ENCODE measurements at places on chromosomes 7 and 10.

- H3K27ac ChIP-seq, result peak overlapping the region; percentile 53
- H3K27me3 ChIP-seq, result no peaks in the 10 kb centered on the region
These were observed 2.8 kb downstream of the RBM17 start for GRCh38 chr10:6091630-6092029.

DNA sequence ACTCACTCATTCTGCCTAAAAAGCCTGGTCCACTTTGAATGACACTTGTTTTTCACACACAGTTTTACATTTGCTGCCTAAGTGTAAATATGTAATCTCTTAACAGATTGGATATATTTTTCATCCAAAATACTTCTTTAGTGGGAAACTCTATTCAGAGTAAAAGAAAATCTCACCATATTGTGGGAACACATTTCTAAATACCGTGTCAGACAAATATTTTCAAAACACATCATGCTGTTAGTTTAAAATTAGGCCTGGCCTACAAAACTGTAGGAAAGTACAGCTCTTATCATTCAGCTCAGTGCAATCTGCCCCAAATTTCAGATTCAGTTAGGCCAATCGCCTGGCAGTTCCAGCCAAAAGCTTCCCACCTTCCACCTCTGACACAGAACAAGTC, 849.8 kb downstream of the NXPH1 start:
- H3K4me1 ChIP-seq, result no peaks in the 10 kb centered on the region
- H3K4me3 ChIP-seq, result no peak overlapping the region
- H3K27ac ChIP-seq, result no peak overlapping the region
- no peak for DNase-seq
- H3K27me3 ChIP-seq, result no peaks in the 10 kb centered on the region

GRCh38 chr10:2262333-2262732, 525.0 kb upstream of the ADARB2 start:
- peaks cover 2% of the 10 kb centered on the region for H3K4me1 ChIP-seq
- no peak for DNase-seq
- H3K27ac ChIP-seq, result no peak overlapping the region
- H3K27me3 ChIP-seq, result no peaks in the 10 kb centered on the region
- H3K36me3 ChIP-seq, result no peaks in the 10 kb centered on the region

DNA sequence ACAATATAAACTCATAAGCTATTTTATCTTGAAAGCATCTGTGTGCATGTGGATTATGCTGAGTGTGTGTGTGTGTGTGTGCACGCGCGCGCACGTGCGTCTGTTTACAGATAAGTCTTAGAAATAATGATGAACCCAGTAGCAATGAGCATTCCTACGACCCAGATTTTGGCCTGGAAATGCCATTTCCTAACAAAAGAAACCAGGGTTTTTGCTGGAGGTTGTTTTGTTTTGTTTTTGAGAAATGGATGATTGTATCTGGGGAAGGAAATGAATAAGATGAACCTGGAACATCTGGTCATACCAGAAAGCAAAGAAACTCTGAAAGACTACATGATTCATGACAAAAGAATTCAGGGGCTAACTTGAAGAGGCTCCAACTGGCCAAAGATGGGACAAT, 22.1 kb upstream of the LMOD2 start:
- no peaks in the 10 kb centered on the region for H3K4me1 ChIP-seq
- peaks cover 5% of the 10 kb centered on the region for H3K36me3 ChIP-seq
- no peak overlapping the region for H3K27ac ChIP-seq
- no peak for DNase-seq
- H3K4me3 ChIP-seq, result no peak overlapping the region

DNA sequence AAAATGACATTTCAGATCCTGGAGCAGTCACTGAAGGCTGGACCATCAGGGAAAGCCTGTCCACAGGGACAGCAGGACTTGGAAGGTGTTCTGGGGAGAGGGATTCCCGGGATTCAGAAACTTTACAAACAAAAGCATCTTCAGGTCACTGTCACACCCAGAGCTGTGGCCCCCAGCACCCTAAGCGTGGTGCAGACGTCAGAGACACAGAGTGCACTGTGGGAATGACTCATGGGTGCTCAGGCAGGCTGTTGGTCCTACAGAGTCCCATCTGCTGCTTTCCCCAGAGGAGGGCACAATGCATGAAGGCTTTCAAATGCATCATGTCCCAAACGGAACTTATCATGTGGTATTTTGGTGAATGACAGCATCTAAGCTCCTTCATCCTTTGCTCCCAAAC, 13.1 kb upstream of the LRMDA start:
- H3K4me3 ChIP-seq, result no peak overlapping the region
- no peak for DNase-seq
- no peak overlapping the region for H3K27ac ChIP-seq
- peaks cover 52% of the 10 kb centered on the region for H3K27me3 ChIP-seq
- H3K4me1 ChIP-seq, result no peaks in the 10 kb centered on the region

DNA sequence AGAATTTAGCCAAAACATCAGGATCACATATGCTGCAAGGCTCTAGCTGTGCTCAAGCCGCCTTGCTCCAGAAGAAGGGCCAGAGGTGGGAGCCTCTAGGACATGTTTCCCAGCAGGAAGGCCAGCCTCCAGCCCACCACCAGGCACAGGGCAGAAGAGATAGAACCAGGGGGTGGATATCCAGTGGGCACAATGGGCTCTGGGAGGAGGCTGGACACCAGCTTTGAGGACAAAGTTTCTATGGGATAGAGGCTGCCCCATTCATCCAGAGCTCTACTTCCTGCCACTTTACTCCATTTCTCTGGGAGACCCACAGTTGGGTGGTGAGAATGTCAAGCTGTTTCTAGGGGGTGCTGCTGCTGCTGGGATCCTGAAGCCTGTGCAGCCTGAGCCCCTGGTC, 77.1 kb downstream of the ARHGAP22 start:
- no peak for DNase-seq
- no peaks in the 10 kb centered on the region for H3K36me3 ChIP-seq
- no peaks in the 10 kb centered on the region for H3K4me1 ChIP-seq
- peaks cover 24% of the 10 kb centered on the region for H3K27me3 ChIP-seq
- no peak overlapping the region for H3K27ac ChIP-seq

- H3K27ac ChIP-seq, result no peak overlapping the region
- H3K4me3 ChIP-seq, result no peak overlapping the region
- no peak for DNase-seq
- peaks cover 5% of the 10 kb centered on the region for H3K4me1 ChIP-seq
These were observed 220.5 kb downstream of the CHCHD3 start for GRCh38 chr7:132861424-132861823.

DNA sequence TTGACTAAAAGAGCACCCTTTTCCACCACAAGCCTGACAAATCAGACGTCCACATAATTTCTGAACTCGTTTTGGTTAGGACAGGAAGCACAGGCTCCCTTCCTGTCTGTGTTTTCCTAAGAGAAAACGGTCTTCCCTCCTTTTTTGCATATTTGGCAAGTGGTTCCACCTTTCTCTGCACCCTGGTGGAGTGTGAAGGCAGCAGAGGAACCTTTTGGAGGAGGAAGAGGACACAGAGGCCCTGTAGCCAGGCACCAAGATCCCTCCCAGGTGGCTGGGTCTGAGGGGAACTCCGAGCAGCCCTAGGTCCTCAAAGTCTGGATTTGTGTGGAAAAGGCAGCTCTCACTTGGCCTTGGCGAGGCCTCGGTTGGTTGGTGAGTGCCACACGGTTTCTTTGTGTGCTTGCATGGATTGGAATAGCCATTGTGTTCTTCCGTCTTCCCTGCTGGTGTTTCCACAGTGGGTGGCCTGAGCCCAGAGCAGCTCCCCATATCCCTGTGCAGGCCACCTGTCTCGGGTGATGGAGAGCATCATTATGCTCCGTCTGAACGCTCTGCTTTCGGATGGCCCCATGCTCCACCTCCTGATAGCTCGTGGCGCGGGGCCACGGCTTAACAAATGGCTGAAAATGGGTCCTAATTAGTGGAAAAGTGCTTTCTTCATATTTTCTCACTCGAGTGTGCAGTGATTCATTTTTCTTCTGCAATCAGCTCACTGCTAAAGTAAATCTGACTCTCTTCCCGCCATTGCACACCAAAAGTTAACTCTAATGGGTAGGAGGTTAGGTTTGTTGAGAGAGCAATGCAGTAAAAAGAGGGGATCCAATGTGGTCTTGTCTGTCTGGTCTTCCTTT, 4.2 kb downstream of the IKZF1 start:
- no peak for DNase-seq
- no peaks in the 10 kb centered on the region for H3K27me3 ChIP-seq
- peak overlapping the region; percentile 99 for H3K4me3 ChIP-seq

DNA sequence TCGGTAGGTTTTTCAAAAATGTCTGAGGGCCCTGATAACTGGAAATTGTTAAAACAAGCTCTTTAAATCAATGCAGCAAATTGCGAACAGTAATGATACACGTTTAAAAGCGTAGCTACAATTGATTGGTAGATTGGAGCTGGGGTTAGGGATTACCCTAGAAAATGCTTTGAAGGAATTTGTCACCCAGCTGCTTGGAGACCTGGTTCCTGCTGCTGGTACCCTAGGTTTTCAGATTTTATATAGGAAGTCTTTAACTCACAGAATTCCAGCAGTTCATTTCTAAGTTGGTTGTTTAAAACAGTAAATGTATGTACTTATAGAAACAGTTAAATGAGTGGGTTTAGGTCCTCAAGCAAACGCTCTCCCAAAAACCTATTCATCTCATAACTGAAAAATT, 1.5 kb downstream of the HECTD2 start:
- peaks cover 9% of the 10 kb centered on the region for H3K4me1 ChIP-seq
- peak overlapping the region; percentile 97 for H3K27ac ChIP-seq
- peaks cover 4% of the 10 kb centered on the region for H3K36me3 ChIP-seq

GRCh38 chr7:100978300-100978699, 8.9 kb downstream of the MUC12 start:
- H3K27me3 ChIP-seq, result peaks cover 22% of the 10 kb centered on the region
- no peak overlapping the region for H3K4me3 ChIP-seq
- no peak for DNase-seq
- no peaks in the 10 kb centered on the region for H3K4me1 ChIP-seq
- no peak overlapping the region for H3K27ac ChIP-seq
- no peaks in the 10 kb centered on the region for H3K36me3 ChIP-seq

- DNase-seq, result no peak
- H3K27ac ChIP-seq, result no peak overlapping the region
- no peak overlapping the region for H3K4me3 ChIP-seq
- no peaks in the 10 kb centered on the region for H3K36me3 ChIP-seq
- peaks cover 6% of the 10 kb centered on the region for H3K27me3 ChIP-seq
- no peaks in the 10 kb centered on the region for H3K4me1 ChIP-seq
These were observed 545.0 kb upstream of the C7orf33 start for GRCh38 chr7:148045521-148045920.

DNA sequence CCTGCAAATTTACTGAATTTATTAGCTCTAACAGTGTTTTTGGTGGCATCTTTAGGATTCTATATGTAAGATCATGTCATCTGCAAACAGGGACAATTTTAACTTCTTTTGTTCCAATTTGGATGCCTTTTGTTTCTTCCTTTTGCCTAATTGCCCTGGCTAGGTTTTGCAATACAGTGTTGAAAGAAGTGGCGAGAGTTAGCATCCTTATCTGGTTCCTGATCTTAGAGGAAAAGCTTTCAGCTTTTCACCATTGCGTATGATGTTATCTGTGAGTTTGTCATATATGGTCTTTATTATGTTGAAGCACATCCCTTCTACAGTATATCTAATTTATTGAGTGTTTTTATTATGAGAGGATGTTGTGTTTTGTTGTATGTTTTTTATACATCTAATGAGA, 301.4 kb downstream of the PTPRN2 start:
- H3K27me3 ChIP-seq, result no peaks in the 10 kb centered on the region
- H3K4me3 ChIP-seq, result no peak overlapping the region

DNA sequence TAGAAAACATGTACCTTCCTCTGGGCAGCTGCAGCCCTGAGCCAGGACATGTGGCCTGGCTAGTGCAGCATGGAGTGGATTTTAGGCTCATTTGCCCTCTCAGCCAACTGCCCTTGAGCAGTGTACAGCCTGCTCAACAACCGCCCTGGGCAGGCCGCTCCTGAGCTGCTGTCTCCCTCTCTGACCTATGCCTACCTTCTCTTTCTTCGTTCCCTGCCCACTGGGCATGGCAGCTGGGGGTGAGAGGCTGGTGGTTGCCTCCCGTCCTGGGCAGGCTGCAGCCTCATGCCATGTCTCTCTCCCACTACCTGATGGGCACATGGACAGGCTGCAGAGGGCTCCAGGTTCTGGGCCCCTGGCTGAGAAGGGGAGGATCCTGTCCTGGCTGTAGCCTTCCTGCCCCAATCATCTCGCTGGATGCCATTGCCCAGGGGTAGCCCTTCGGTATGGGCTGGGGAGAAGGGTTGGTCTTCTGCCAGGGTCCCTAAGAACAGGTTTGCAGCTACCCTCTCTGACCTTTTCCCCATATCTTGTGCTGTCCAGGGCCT, 97.3 kb downstream of the NEURL1 start:
- H3K4me3 ChIP-seq, result no peak overlapping the region
- H3K27ac ChIP-seq, result peak overlapping the region; percentile 84
- H3K4me1 ChIP-seq, result peaks cover 15% of the 10 kb centered on the region
- no peak for DNase-seq
- no peaks in the 10 kb centered on the region for H3K27me3 ChIP-seq
- H3K36me3 ChIP-seq, result peaks cover 3% of the 10 kb centered on the region

DNA sequence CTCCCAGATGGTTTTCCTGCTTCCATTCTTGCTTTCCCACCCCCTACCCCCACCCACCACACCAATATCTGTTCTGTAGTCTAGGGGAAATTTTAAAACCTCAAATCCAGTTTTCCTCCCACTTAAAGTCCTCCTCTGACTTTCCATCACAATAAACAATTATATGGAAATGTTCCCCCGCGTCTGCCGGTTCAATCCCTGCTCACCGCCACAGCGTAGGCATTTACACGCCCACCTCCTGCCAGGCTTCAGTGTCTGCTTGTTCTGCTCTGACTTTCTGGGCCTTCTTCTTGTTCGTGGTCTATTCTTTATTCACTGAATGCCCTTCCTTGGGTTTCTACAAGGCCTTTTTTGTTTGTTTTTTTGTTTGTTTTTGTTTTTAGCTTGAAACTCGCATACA, 633.0 kb upstream of the MKI67 start:
- no peaks in the 10 kb centered on the region for H3K36me3 ChIP-seq
- no peak overlapping the region for H3K27ac ChIP-seq
- H3K4me1 ChIP-seq, result no peaks in the 10 kb centered on the region
- H3K27me3 ChIP-seq, result peaks cover 5% of the 10 kb centered on the region
- DNase-seq, result no peak
- H3K4me3 ChIP-seq, result no peak overlapping the region

GRCh38 chr7:116697152-116697551, 25.2 kb downstream of the MET start:
- peaks cover 2% of the 10 kb centered on the region for H3K36me3 ChIP-seq
- DNase-seq, result no peak

- H3K27ac ChIP-seq, result peak overlapping the region; percentile 100
- peaks cover 2% of the 10 kb centered on the region for H3K36me3 ChIP-seq
- peak overlapping the region; percentile 90 for H3K4me3 ChIP-seq
- peaks cover 43% of the 10 kb centered on the region for H3K4me1 ChIP-seq
These were observed 110.6 kb upstream of the EFCAB10 start for GRCh38 chr7:105691680-105692564.

GRCh38 chr10:28849309-28849708, 172.0 kb downstream of the BAMBI start:
- H3K36me3 ChIP-seq, result no peaks in the 10 kb centered on the region
- peaks cover 11% of the 10 kb centered on the region for H3K27me3 ChIP-seq
- H3K4me3 ChIP-seq, result no peak overlapping the region
- no peak overlapping the region for H3K27ac ChIP-seq
- no peak for DNase-seq
